ENCODE measurements at places on chromosomes 5 and 9.
A peak's percentile ranks its signal among the peaks of the same experiment; 100 is the strongest.

GRCh38 chr9:89442501-89442978, 55.4 kb downstream of the SEMA4D start:
- no peak for DNase-seq

- no peak for DNase-seq
These were observed 11.3 kb upstream of the P4HA2 start for GRCh38 chr5:132238901-132239500.

GRCh38 chr5:147822686-147823491, 8.6 kb downstream of the SPINK1 start:
- no peak for DNase-seq

DNA sequence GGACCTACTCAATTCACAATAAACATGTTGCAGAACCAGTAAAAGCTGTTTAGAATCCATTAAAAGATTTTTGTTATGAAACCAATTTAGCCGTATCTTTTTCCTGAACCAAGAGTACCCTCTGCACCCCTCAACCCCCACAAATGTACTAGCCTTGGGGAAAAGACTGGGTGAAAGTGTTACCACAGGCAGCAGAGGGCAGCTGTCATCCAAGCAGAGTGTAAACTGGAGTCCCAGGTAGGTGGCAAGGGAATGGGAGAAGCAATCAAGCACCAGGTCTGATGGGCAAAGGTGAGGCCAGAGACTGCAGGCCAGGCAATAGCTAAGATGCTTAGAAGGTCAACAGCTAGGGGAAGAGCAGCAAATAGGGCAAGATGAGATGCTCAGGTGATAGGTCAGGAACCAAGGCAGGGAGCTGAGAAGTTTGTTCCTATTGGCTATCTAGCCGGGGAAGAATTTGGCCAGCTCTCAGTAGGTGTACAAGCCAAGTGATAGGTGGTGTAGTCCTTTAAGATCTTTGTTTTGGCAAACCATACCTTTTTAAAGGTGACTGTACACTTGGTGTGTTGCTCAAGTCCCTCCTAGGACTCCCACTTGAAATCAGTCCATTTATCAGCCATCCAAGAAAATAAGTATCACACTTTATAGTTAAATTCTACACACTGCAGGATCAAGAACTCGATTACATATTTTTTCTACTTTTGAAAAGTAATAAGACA, 77.8 kb upstream of the CCDC112 start:
- DNase-seq: no peak

- no peak for DNase-seq
These were observed 227.3 kb upstream of the CDH18 start for GRCh38 chr5:20215257-20215656.

GRCh38 chr9:136482046-136482792, 621 bp downstream of the SEC16A start:
- DNase-seq: no peak

DNA sequence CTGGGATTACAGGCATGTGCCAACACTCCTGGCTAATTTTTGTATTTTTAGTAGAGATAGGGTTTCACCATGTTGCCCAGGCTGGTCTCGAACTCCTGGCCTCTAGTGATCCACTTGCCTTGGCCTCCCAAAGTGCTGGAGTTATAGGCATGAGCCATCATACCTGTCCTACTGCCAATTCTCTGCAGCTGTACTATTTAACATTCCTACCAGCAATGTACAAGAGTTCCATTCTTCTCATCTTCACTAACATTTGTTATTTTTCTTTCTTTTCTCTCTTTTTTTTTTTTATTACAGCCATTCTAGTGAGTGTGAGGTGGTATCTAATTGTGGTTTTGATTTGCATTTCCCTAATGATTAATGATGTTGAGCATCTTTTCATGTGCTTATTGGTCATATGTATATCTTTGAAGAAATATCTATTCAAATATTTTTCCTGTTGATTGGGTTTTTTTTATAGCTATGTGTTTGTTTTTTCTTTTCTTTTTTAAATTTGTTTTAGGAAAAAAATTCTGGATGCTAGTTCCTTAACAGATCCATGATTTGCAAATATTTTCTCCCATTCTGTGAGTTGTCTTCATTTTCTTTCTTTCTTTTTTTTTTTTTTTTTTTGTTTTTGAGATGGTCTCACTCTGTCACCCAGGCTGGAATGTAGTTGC, 17.4 kb downstream of the ANKHD1 start:
- no peak for DNase-seq

GRCh38 chr9:97847474-97848214, 5.4 kb upstream of the FOXE1 start:
- DNase-seq: no peak

DNA sequence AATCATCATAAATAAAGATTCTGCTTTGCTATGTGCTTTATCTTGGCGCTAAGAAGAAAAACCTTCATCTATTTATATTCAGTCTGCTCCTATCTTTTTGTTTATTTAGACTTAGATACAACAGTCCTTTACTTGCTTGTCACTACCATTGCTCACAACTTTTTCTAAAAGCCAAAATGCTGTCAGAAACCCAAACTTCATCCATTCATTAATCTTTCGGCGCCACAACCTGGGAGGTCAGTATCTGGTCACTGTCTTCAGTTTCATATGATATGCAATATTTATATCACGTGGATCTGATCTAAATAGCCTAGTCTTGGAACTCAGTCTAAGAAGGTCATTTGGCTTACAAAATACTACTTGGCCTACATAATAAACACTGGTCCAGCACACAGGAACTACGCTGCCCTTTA, 159.3 kb upstream of the TARS1 start:
- DNase-seq: no peak

- DNase-seq: peak; percentile 33
These were observed at the start of gene GPR150 for GRCh38 chr5:95620030-95620869. Gene GPR150 (plus strand): TSS chr5:95620087. CDS start chr5:95620276, 189 bp downstream.

DNA sequence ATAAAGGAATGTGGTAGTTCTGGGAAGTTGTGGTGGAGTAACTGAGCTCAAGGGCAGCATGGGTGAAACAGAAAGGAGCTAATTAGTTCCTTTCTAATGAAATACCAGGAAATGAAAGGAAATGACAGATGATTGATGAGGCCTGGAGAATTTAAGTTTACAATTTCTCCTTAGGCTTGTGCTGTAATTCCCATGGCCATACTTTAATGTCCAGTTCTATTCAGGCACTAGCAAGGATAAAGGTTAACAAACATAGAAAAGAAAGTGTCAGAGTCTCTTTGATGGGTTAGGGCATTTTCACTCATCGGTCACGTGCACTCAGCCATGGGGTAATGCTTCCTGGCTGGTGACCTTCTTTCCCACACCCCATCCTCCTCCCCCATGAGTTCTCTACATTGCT, 70.3 kb downstream of the CTSL start:
- no peak for DNase-seq

- no peak for DNase-seq
These were observed 1.5 kb downstream of the SPAAR start for GRCh38 chr9:35910613-35911359.

GRCh38 chr9:131674425-131675421, 65.2 kb downstream of the RAPGEF1 start:
- no peak for DNase-seq

DNA sequence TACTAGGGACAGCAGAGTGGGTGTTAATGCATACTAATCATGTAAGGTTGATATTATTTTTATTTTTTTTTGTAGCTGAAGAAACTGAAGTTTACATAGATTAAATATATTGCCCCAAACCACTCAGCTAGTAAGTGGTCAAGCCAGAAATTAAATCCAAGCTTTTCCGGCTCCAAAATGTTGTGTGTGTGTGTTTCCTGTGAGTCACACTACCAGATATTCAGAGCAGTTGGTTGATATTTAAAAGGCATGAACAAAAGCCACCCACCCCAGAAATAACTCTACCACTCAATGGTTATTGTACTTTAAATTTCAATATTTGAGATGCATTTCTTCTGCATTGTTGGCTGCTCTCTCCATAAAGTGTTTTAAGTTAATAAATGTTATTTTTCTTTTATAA, 29.5 kb downstream of the KCNN2 start:
- DNase-seq: no peak

DNA sequence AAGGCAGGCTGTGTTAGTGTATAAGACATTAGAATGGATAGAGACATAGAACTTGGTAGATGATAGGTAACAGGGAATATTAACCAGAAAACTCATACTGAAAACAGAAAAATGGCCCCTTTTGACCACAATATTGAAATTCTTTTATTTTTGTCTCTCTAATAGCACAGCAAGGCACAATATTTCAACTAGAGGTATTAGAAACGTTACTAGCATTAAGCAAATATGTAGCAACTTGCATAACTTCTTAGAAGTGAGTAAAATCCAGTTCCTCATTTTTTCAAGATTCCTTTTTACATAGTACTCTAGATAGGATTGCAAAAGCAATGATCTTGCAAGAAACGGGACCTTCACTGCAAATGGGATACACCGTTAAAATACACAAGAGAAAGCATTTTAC, 102.7 kb upstream of the VCAN start:
- no peak for DNase-seq

DNA sequence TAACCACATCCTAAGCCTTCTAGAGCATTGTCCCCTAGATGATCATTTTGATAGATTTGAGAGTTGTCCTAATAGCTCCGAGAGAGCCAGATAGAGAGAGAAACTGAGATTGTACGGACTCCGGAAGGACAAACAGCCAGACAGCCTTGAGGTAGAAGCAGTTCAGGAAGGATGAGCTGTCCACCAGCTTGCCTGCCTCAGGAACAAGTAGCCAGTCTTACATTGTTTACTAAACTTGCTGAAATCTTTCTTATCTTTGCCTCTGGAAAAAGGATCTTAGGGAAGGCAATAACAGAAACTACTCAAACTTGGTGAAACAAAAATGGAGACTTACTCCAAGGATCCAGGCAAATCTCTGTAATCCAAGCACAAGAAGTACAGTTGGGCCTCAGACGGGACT, 39.0 kb upstream of the SAP30L start:
- DNase-seq: no peak

DNA sequence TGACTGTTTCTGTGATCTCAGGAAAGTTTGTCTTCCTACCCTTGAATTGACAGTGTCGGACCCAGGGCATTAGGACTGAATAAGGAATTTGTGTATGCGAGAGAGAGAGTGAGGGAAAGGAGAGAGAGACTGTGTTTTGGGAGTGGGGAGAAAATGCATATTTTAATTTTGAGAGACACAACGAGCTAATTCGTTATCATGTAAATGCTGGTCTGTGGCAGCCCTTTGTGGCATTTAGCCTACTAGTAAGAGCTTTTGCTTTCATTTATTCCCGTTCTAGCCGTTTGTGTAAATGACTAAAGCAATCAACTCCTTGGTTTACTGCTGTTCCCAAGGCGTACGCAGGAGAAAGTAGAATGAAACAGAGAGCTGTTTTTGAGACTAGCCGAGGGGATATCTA, 79.8 kb upstream of the MAMDC2 start:
- DNase-seq: no peak

GRCh38 chr5:132115375-132115774, 41.8 kb downstream of the CSF2 start:
- no peak for DNase-seq

- DNase-seq: no peak
These were observed 63.7 kb upstream of the PPP2CA start for GRCh38 chr5:134289509-134290113.

GRCh38 chr9:89588271-89588879, 16.4 kb upstream of the GADD45G start:
- DNase-seq: no peak

DNA sequence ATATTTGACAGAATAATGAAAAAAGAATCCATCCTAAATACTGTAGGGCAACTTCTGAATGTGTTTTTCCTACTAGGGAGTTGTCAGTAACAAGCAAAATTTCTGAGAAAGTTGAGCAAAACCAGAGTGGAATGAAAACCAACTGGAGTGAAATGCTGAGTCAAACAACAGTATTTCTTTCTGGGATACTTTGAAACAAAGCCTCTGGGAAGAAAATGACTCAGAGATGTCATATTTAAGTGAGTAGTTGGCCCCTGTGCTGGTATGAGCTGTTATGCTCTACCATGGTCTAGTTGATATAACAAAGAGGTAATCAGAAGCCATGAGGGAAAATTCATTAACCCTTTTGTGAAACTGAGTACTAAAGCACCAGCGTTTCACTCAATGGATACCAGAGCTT, 372.1 kb upstream of the C9orf72 start:
- no peak for DNase-seq

DNA sequence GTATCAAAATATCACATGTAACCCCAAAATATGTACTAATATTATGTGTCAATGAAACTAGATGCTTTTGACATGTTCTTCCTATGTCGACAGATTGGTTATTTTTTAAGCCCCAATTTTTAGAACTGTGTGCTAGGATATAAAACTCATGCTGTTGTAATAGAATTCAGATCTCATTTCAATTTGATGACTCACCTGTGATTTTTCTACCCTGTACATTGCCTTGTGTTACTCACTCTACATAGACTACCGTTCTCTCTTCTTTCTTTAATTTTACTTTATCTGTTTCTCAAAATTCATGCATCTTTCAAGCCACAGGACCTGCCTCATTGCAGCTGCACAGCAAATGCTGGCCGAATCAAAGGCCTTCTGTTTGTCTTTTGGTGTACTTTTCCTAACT, 284.5 kb downstream of the MAT2B start:
- no peak for DNase-seq

- no peak for DNase-seq
These were observed 189.3 kb upstream of the CTNND2 start for GRCh38 chr5:12093586-12093985.

- DNase-seq: no peak
These were observed 55.0 kb downstream of the PAPPA start for GRCh38 chr9:116208417-116209232.

- no peak for DNase-seq
These were observed 977.9 kb upstream of the NUDT12 start for GRCh38 chr5:104540448-104540847.
